ENCODE measurements at places on chromosomes 7 and 10.

GRCh38 chr10:126463286-126463685, 75.0 kb upstream of the ADAM12 start:
- DNase-seq: no peak

DNA sequence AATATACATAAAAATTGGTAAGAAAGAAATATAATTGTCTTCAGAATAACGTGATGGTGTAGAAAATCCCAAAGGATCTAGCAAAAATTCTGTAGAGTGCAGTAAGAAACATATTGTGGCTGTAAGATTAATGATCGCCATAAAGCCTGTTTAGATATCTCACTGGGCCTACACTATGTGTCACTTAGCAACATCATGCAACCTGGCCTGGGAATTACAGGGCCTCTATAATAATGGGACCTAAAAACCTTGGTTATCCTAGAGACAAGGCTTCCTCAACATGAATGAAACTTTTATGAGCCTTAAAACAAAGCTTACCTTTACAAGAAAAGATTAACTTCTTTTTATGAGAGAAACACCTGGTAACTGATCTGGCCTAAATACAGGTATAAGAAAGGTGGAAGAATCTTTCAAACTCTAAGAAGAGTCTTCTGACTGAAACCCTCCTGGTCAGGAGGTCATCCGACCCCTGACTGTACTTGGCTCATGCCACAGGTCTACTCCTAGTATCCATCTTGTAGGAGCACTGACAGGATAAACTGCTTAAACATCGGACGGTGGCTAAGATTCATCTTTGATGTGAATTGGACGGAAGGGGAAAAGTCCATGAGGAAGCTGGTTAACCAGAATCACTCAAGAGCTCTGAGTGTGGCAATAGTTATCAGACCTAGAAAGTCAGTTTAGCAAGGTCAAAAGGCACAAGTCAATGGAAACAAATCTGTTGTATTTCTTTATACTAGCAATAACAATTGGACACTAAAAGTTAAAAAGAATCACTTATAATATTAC, 1155.1 kb upstream of the SORCS1 start:
- DNase-seq: no peak

DNA sequence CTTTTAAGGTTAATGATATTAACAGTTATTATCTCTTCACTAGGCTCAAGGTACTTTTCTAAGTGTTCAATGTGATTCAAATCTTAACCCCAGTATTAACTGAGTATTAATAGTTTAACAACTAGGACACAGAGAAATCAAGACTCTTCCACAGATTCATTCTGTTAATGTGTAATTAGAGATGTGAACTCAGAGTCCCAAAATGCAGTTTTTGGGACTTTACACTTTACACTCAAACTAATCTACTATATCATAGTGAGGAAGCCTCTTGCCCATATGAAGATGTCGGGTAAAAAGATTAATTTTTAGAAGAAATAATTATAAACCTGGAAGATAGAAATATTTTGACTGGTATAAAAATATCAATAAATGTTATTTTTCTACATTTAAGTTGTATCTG, 644.5 kb upstream of the LRRTM3 start:
- no peak for DNase-seq

GRCh38 chr7:94251-94801, 98.0 kb upstream of the FAM20C start:
- no peak for DNase-seq

GRCh38 chr7:117076426-117076943, 123.2 kb downstream of the ST7 start:
- DNase-seq: no peak

GRCh38 chr10:11257440-11258090, 239.9 kb downstream of the CELF2 start:
- DNase-seq: no peak

- DNase-seq: peak; percentile 5
Observed at GRCh38 chr7:36207451-36208291, 54.6 kb downstream of the EEPD1 start.

GRCh38 chr10:58943256-58943890, 233.1 kb upstream of the PHYHIPL start:
- DNase-seq: no peak

GRCh38 chr7:18265611-18266281, 229.8 kb upstream of the HDAC9 start:
- DNase-seq: no peak

- no peak for DNase-seq
Observed at GRCh38 chr7:100684534-100685042, 9.5 kb downstream of the GIGYF1 start.

DNA sequence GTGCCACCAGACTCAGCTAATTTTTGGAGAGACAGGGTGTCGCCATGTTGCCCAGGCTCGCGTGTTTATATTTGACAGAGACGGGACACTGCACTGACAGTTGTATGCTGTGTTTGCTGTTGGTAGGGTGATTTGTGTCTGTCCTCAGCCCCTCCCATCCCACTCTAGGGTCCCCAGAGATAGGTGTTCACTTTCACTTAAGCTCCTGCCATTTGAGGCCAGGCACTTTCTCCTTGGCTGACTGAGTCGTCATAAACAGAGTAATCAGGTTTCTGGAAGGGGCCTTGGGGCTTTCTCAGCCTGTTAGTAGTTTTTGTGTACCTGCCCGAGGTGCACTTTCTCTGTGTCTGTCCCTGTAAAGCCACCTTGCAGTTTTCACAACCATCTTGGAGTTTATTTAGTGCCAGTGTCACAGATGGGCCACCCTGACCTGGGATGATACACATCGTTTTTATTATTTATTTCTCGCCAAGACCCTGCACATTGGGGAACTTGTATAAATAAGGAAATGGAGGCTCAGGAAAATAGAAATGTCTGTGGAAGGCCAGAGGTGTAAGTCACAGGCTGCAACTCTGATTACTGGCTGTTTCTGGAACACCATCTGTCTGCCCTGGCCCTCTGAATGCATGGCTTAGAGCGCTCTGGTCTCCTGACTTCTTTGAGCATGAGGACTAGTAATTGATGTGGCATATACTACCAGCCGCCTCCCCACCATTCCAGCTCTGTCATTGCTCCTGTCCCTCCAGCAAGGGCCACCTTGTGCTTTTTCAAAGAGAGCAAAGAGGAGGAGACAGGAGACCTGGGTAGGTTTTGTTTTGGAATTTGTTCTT, 81.9 kb upstream of the PDCD4 start:
- DNase-seq: no peak

GRCh38 chr7:119397156-119397555, 875.8 kb upstream of the KCND2 start:
- DNase-seq: no peak

DNA sequence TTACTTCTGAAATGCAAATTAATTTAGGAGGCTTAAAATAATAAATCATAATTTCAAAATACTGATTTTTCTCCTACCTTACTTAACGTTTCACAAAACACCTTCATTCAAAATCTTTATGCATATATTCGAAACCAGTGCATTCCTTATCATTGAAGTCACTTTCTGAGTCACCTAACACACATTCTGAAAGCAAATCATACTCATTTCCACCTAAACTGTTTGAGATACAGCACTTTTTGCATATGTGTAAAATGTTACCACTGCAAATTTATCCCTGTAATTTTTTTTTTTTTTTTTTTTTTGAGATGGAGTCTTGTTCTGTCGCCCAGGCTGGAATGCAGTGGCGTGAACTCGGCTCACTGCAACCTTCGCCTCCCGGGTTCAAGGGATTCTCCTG, 15.7 kb downstream of the PPP3CB start:
- DNase-seq: no peak

- DNase-seq: no peak
Observed at GRCh38 chr10:80700760-80701444, 163.2 kb downstream of the SH2D4B start.

DNA sequence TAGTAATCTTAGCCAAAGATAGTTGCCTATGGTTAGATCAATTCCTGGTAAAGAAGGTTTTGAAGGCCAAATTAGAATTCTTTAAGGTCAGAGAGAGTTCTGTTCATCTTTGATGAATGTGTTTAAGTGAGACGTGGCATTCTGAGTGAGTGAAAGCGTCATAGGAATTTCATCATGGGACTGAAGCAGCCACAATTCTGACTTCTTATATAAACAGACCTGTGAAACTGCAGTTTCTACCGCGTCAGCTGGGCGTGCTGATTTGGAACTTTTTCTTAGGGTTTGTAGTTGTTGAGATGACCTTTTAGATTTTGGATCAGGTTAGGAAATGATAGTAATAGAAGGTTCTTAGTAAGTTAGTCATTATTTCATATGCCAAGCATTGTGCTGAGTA, 103.8 kb downstream of the CNNM2 start:
- DNase-seq: no peak

- DNase-seq: no peak
Observed at GRCh38 chr7:38685851-38686250, 54.7 kb upstream of the AMPH start.

- peak; percentile 76 for DNase-seq
Observed at GRCh38 chr7:95478272-95479037, 7.3 kb upstream of the ASB4 start.

DNA sequence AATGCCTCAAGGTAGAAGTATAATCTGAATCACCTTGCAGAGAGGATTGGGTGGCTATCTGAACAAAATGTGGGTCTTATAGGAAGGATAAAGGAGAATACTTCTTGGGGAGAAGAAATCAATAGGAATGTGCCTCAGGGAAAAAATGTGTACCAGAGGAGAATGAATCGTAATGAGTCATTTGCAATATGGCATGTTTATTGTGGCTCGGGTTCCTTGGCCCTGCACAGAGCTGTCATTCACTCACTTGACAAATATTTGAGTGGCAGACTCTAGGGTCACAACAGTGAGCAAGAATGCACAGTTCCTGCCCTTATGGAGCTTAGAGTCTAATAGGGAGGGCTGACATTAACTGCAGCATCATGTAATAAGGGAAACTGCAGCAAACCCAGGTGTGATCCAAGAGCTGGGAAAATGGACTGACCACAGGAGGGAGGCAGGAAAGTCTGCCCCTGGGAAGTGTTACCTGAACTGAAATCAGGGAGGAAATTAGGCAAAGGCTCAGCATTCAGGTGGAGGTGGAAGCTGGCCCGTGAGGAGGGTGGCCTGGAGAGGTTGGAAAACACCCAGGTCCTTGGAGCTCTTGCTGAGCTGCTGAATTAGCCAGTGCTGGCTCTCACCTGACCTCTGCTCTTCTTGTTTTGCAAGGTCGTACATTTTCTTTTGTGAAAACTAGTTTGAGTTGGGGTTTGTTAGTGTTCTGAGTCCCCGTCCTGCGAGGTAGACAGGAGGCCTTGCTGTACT, 203.9 kb downstream of the FRMD4A start:
- DNase-seq: no peak

DNA sequence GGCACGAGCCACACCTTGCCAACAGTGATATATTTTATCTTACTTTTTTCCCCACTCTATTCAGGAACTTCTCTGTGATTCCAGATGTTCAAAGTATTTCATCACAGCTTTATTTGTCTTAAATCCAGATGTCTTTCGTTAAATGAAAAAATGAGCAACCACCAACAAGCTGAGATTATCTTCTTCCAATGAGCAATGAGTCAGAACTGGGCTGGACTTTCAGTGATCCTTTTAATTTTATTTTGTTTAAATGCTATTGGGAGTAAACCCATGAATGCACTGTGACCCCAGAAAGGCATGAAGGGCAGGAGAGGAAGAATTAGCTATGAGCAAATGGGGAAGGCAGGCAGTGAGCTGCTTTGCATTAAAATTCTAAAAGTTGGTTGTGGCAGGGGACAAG, 77.6 kb upstream of the IMMP2L start:
- DNase-seq: no peak

- DNase-seq: no peak
Observed at GRCh38 chr7:101947899-101948298, 130.5 kb downstream of the CUX1 start.

DNA sequence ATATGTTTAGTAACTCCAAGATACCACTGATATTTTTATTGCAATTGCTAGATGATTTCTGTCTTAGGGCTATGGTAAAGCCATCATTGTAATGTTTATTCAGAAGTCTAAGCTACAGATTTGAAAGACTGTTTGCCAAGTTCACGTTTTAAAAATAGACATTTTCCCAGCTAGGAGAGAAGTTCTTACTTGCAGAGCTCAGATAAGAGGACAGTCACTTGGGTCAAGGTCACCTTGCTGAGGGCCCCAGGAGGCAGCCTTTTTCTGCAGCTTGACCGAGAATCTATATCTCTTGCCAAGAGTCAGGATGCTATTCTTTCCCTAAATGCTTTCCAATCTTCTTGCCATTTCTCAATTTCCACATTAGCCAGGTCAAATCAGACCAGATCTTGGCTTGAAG, 1011.2 kb downstream of the KCNMA1 start:
- DNase-seq: no peak

DNA sequence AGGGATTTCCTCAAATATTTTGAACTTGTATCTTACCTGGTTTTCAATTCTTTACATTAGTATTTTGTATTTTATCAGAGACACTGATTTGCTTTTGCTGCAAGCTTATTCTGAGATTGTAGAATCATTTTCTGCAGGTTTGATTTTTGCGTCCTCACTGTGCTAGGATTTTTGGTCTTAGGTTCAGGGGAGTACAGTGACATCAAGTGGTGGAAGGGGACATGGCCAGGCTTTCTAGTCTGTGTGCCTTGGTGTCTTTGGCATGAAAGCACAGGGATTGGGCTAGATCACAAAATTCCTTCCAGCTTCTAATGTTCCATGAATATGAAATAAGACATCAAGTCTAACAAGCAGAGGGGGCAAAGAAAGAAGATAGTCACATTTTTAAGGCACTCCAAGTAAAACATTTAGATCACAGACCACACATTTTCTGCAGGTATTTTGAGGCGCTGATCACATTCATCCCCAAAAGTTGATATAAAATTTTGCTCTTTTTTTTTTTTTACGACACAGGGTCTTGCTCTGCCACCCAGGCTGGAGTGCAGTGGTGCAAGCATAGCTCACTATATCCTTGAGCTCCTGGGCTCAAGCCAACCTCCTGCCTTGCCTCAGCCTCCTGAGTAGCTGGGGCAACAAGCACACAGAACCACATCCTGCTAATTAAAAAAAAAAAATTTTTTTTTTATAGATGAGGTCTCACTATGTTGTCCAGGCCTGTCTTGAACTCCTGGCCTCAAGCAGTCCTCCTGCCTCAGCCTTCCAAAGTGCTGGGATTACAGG, 124.4 kb downstream of the PON1 start:
- no peak for DNase-seq

All from Caco-2 (cell line).